ENCODE measurements at places on chromosomes 2 and 18.

DNA sequence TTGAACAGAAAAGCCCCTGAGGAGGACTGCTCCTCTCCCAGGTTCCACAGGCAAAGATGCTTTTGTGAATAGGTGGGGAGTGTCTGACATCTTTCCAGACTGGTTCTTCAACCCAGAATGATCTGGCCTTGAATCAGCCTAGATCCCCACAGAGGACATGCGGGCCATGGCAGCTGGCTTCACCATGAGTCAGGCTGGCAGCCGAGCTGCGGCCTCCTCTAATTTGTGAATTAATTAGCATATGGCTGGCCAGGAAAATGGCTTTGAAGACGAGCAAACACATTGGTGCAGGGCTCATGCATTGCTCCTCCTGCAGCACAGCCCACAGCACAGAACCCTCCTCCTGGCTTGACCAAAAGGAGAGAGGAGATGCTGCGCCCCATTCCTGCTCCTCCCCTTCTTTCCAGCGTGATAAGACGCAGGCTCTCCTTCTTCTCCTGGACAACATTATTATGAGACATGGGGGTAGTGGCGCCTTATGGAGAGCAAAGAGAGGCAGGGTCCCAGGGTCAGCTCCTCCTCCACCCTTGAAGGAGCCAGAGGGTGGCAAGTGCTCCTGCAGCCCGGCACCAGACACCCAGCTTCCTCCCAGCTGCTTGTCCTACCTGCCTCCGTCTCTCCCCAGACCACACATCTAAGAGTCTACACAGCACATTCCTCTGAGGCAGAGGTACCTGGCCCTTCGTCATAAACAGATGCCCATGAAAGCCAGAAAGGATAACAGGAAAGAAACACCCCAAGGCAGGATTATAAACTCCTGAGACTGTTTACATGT lies 66.7 kb downstream of the EDAR start:
- peak; percentile 40 for DNase-seq

- peak; percentile 62 for DNase-seq
Observed at GRCh38 chr2:172710584-172711047, 25.0 kb upstream of the RAPGEF4 start.

GRCh38 chr2:196145256-196145655 lies 26.1 kb downstream of the STK17B start:
- no peak for DNase-seq

DNA sequence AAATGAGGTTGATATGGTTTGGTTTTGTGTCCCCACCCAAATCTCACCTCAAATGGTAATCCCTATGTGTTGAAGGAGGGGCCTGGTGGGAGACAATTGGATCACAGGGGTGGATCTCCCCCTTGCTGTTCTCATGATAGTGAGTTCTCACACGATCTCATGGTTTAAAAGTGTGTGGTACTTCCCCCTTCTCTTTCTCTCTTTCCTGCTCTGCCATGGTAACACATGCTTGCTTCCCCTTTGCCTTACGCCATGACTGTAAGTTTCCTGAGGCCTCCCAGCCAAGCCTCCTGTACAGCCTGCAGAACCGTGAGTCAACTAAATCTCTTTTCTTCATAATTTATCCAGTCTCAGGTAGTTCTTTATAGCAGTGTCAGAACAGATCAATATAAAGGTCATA lies 24.7 kb upstream of the FAM124B start:
- DNase-seq, result no peak

GRCh38 chr2:97658691-97659157 lies 5.1 kb downstream of the ACTR1B start:
- no peak for DNase-seq

- DNase-seq, result no peak
Observed at GRCh38 chr2:197179744-197180498, 130.7 kb downstream of the ANKRD44 start.

DNA sequence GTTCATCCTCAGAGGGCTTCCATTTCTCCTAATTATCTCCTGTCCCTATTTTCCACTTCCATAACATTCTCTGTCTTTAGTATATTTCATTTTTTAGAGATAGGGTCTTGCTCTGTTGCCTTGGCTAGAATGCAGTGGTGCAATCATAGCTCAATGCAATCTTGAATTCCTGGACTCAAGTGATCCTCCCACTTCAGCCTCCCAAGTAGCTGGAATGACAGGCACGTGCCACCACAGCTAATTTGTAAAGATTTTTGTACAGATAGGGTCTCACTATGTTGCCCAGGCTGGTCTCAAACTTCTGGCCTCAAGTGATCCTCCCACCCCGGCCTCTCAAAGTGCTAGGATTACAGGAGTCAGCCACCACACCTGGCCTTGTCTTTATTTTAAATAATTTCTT lies 589.0 kb downstream of the ZEB2 start:
- no peak for DNase-seq

DNA sequence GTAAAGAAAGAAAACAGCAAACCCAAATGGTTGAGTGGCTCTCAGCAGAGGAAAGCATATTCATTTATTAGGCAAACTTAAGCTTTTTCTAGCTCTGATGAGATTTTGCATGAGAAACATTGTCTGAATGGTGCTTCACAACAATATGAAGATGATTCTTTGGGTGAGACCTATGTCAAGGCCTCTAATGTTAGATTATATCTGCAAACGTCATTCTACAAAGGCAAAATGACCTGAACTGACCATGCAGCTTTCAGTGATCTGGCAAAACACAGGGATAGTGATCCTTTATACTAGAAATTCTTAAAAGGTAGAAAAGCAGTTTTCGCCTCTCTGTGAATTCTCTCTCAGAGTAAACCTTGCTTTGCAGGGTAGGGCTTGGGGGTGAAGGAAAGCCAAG lies 11.7 kb downstream of the RHBDD1 start:
- DNase-seq, result no peak

- DNase-seq, result no peak
Observed at GRCh38 chr2:200778038-200778437, 33.7 kb upstream of the BZW1 start.

- peak; percentile 22 for DNase-seq
Observed at GRCh38 chr2:190910341-190911136, 29.9 kb downstream of the GLS start.

GRCh38 chr2:98897746-98898145 lies 38.3 kb downstream of the CRACDL start:
- no peak for DNase-seq

DNA sequence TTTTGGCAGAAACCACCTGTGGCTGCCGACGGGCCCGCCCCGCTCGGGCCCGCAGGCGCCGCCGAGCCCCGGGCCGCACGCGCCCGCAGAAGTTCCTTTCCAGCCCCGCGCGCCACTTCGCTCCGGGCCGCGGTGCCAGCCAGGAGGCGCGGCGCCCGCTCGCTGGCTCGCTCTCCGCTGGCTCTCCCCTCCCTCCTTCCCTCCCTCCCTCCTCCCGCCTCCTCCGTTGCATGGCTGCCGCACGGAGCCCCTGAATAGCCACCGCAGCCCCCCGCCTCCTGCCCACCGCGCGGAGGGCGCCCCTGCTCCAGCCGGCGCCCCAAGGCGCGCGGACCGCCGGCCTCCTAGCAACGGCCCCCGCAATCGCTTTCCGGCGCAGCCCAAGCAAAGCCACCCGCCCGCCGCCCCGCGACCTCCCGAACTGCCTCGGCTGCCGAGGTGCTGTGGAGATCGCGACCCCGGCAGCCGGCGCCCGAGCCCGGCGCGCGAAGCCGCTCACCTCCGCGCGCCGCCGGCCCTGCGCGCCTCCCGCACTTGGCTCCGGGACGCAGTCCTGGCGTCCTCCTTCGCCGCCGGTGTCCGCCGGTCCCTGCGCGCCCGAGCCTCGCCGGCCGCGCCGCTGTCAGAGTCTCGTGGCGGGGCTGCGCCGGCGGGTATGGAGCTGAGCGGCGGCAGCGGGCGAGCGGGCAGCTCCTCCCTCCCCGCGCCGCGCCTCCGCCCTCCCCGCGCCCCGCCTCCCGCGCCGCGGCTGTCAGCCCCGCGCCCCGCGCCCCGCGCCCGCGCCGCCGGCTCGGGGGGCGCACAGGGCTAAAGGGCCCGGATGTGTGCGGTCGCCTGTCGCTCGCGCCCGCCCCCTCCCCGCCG lies at the start of gene ZBTB7C:
Gene ZBTB7C, minus strand, starts transcription at position 657 of the 864 bp plus-strand sequence.
- no peak for DNase-seq

DNA sequence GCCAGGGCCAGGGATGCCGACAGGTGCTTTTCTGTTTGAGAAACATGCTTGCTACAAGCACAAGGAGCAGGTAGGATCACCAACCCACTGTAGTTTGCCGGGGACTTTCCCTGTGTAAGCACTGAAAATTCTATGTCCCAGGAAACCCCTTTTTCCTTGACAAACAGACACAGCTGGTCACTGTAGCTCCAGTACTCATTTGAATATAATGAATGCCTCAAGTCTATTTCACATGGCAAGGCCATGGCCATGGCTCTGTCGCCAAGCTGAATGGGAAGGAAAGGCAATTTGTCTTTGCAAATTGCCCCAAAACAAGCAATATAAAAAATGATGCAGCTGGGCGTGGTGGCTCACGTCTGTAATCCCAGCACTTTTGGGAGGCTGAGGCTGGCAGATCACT lies 49.6 kb upstream of the IGFBP2 start:
- no peak for DNase-seq
